AG09319 (cell line): ENCODE measurements at places on chromosomes 11 and 22.

GRCh38 chr11:69534166-69534530 lies 52.7 kb downstream of the LINC01488 start:
- no peak for DNase-seq

- DNase-seq: no peak
Measured at GRCh38 chr11:27238811-27239210, 124.2 kb downstream of the CCDC34 start.

GRCh38 chr22:23501261-23501619 lies 78.8 kb downstream of the IGLL1 start:
- DNase-seq: no peak

- DNase-seq: no peak
Measured at GRCh38 chr22:23769321-23769965, 1.7 kb upstream of the CHCHD10 start.

DNA sequence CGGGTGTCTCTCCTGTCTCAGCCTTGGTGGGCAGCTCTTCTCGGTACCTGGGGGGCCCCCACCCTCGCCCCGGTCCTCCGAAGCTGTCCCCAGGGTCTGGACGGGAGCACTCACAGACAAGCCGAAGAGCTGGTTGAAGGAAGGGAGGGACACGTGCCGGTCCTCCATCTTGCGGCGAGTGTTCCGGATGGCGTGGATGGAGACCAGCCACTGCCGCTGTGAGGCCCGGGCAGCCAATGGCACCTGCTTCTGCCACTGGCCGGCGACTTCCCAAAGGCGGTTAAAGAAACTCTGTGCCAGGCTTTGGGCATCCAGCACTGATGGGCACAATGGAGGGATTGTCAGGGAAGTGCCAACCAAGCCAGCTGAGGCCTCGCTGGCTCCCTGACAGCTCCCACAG lies 18.7 kb downstream of the PPM1F start:
- DNase-seq: no peak

GRCh38 chr11:133889893-133890292 lies 44.6 kb upstream of the SPATA19 start:
- DNase-seq: no peak

DNA sequence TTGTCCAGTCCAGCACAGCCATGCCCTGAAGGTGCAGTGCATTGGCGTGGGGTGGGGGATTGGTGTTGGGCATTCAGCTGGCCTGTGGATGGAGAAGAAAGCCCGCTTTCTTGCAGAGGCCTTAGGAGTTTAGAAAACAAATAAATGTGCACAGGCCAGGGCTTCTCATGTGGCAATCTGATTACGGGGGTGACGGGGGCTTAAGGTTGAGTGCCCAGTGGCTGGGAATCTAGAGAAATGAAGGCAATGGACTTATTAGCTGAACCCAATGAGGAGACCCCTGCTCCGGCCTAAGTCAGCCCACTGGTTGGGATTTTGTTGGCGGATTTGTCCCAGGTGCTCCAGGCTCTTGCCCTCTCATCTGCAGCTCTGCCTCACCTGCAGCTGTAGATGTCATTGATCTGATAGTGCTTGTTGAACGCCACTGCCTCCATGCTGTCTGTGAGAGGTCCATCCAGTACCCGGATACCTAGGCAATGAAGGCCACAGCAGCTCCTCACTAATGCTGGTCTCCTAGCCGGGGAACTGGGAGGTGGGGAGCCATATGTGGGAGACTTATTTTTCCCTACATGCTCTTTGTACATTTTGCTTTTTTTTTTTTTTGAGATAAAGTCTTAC lies 6.2 kb downstream of the PCSK7 start:
- no peak for DNase-seq

- no peak for DNase-seq
Measured at GRCh38 chr11:110565357-110566336, 135.9 kb downstream of the FDX1 start.

GRCh38 chr11:69209038-69209350 lies 53.3 kb downstream of the SMIM38 start:
- DNase-seq: no peak

DNA sequence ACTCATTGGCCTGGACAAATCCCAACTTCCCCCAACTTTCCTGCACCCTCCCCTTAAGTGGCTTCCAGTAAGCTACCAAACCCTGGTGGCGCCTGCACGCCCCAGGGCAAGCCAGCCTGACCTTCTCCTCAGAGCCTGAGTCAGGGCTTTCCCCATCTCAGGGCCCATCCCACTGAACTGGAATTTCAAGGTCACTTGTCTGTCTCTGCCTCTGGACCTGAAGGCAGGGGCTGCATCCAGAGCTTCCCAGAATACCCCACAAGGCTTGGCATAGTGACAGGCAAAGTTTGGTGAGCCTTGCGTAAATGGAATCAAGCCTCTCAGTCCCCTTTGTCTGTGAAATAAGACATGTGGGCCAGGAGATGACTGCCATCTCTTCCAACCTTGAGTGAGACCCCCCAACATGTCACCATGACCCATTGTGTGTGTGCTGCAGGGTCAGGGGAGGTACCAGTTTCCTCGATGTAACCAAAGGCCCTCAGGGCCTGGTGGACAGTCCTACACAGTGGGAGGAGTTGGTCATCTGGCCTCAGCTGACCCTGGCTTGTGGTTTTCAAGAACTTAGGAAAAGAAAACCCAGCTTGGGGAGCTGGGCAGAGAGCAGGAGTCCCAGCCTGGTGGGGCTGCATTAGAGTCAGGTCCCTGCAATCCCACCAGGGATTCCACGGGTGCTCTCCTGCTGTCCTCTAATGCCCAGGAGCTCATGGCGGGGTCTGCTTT lies 8.9 kb downstream of the ALX4 start:
- no peak for DNase-seq

DNA sequence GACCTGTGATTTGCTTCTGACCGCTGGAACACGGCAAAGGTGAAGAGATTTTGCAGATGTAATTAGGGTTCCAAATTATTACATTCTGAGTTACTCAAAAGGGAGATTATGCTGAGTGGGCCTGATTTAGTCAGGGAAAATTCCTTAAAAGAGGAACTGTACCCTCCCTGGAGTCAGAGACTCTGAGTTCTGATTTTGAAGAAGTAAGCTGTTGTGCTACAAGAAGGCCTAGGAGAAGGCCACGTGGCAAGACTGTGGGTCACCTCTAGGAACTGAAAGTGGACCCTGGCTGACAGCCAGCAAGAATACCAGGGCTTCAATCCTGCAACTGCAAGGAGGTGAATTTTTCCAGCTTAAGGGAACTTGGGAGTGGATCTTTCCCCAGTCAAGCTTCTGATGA lies 45.3 kb downstream of the CHRDL2 start:
- DNase-seq: no peak

DNA sequence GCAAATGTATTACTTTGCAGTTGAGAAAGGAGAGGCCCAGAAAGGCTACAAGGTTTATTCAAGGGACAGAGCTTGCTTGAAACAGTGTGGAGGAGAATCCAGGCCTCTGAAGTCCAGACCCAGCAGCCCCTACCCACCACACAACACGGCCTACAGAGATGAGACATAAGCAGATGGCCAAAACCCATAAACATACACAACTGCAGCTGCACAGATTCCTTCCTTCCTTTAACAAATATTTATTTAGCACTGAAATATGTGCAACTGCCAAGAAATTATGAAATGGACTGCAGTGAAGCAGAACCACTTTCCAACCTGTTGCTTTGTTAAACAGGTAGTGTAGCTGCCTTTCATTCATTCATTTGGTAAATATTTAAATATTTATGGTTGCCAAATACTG lies 122.3 kb downstream of the SPATA19 start:
- DNase-seq: no peak

GRCh38 chr11:70421123-70421522 lies 22.8 kb downstream of the CTTN start:
- no peak for DNase-seq

DNA sequence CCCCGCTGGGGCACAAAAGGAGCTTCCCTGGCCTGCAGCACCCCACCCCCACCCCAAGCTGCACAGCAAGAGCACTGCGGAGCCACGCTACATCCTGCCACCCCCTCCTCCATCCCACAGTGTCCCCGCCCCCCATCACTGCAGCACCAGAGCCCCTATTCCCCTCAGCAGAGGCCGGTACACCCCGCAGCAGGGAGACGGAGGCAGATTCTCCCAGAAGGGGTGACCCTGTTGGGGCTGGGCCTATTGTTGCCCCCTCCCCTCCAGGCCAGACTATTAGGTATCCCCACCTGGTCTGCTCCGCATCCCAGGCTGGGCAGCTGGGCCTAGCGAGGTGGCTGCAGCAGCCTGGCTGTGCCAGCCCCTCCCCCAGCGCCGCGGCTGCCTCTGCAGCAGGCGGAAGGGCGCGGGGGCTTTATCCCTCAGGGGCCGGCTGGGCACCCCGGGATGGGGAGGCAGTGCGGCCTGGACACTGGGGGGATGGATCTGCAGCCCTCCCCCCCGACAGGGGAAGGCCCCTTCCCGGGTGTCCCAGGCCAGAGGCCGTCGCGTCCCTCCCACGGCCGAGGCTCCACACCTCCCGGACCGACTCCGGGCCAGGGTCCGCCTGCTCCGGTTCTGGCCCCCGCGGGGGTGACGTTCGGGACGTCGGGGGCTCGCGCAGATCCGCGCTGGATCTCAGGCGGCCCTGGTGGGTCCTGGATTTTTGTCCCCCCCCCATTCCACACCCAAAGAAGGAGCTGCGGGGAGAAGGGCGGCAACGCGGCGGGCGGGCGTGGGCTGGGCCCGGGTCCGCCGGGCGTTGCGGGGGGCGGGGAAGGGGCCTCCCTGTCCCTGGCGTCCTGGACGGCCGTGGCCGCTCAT lies 943 bp downstream of the DUSP8 start:
- no peak for DNase-seq

- DNase-seq: no peak
Measured at GRCh38 chr11:36381015-36381360, 84.9 kb downstream of the PRR5L start.

- DNase-seq: no peak
Measured at GRCh38 chr11:95455228-95455970, 224.4 kb upstream of the SESN3 start.

GRCh38 chr22:39851606-39852315 lies 41.8 kb downstream of the ENTHD1 start:
- DNase-seq: no peak

GRCh38 chr11:131495423-131495822 lies 125.0 kb downstream of the NTM start:
- DNase-seq: no peak

- DNase-seq: no peak
Measured at GRCh38 chr22:31495343-31495742, 993 bp upstream of the SFI1 start.

- DNase-seq: no peak
Measured at GRCh38 chr11:61639816-61640443, 40.3 kb upstream of the DAGLA start.

- DNase-seq: no peak
Measured at GRCh38 chr11:68564261-68564660, 103.7 kb downstream of the PPP6R3 start.

- no peak for DNase-seq
Measured at GRCh38 chr11:58924230-58924629, 15.1 kb upstream of the GLYATL1 start.

GRCh38 chr11:111879637-111879960 lies 258 bp downstream of the CFAP68 start:
- DNase-seq: no peak

GRCh38 chr22:26681395-26681821 lies 24.0 kb downstream of the MIAT start:
- no peak for DNase-seq

- no peak for DNase-seq
Measured at GRCh38 chr11:113603277-113604059, 102.6 kb downstream of the TMPRSS5 start.

- peak; percentile 36 for DNase-seq
Measured at GRCh38 chr11:47161134-47161854, 15.4 kb downstream of the ARFGAP2 start.

- no peak for DNase-seq
Measured at GRCh38 chr11:69113226-69113625, 42.5 kb upstream of the SMIM38 start.

DNA sequence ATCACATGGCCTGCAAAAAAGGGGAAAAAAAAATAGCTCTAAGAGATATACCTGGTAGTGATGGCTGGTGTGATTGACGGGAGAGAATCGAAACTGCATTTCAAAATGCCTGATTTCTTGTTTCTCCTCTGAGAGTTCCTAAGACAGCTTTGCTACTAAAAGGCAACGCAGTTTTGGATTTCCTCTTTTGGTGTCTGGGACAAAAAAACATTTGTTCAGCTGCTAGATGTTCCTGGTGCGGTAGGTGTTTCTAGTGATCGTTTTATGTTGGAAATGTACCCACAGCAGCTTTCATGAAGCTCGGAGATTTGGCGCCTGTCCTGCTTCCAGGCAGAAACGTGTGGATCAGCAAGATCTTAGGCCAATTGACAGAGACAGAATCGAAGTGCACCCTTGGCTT lies 18.1 kb downstream of the P2RX3 start:
- no peak for DNase-seq

- DNase-seq: no peak
Measured at GRCh38 chr11:73969091-73969490, 13.6 kb downstream of the UCP2 start.

DNA sequence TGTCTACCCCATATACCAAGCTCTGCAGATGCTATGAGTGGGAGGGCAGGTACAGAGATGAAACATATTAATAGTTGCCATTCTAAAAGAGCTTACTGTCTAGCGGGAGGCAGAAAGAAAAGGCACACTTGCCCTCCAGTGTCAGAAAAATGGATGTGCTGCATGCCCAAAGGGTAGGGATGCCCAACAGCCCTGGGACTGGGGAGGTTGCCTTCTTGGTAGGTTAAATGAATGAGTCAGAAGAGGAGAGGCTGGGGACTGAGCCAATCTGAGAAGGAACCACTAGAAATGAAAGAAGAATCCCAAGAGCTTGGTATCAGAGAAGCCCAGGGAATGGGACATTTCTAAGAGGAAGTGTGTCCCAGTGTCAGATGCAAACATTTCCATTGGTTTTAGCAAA lies 1.2 kb downstream of the BIRC3 start:
- no peak for DNase-seq

- no peak for DNase-seq
Measured at GRCh38 chr22:20220629-20221026, 47.5 kb downstream of the RTN4R start.

DNA sequence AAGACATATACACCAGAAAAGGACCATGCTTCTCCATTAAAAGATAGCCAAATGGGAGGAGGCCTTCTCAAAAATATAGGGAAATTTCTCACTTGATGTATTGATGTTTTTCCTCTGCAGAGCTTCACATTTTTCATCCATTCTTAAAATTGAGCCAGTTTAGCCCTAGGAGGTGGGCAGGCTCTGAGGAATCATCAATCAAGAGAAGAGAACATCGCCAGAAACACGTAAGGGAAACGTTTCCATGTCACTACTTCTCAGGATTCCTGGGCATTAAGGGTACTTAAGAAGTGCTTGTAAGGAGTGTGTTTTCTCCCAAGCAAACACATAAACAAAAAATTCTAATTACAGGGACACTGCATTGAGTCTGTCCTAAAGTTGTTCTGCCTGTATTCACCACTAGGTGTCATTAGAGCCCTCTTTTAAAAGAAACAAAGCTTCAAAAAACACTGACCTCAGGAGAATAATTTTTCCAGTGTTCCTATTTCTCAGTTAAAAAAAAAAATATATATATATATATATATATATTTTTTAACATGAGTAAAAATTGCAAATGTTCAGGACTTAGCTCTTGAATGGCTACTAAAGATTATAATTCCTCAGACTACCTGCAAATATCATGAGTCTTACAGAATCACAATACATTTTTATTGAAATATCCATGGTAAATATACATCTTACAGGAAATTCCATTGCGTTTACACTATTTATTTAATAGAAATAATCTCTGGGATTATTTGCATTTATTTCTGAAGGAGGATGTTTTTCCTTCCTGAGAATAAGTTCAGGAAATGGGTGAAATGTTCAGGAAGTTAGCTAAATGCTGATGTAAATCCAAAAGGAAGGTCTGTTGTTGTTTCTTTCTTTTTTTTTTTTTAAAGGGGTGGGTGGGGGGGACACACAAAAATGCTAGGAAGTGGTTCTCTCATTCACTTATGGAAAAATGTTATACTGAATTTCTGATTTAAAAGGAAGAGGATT lies 16.0 kb downstream of the FZD4 start:
- DNase-seq: no peak
